ENCODE measurements at places on chromosomes 16 and 17.
A peak's percentile ranks its signal among the peaks of the same experiment; 100 is the strongest.

DNA sequence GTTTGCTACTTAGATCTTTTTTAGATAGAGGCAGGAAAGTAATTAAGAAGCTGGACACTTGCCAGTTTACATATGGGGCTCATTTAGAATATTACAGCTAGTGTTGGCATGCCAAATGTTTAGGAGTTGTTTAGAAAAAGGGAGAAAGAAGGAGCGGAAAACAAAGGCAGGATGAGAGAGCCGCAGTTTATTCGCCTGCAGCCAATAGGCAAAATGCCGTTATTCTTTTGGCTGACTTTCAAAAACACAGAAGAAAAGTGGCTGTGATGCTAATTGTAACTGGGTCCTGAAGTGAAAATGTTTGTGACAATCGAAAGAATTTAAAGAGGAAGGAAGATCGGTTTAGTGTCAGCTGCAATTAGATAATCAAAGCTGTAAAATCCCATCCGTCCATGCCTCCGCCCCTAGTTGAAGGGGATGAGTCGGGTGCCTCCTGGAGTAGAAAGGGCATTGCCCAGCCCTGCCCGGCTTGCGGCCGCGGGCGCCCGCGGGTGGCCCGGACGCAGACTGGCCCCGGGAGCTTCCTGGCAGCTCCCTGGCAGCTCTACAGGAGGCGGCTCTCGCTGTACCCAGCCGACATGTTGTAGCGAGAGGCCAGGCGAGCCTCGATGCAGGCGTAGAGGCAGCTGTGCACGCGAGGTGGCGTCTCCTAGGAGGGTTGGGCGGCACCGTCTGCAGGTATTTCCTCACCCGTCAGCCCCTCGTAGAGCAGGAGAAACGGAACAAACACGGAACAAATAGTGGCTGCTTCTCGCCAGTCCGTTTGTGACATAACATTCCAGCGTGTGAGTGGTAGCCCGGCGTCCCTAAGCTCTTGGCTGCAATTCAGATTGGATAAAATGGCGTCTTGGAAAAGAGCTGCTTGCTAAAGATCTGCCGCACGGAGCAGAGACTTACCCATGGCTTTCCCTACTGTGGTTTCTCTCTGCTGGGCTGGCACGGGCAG, 82.2 kb downstream of the TNRC6C start:
- no peak for DNase-seq

GRCh38 chr17:4116516-4116915, 26.3 kb downstream of the ZZEF1 start:
- DNase-seq: no peak

GRCh38 chr16:23562505-23562904, 5.0 kb downstream of the UBFD1 start:
- no peak for DNase-seq

- DNase-seq: no peak
These were observed 4.0 kb downstream of the VAT1 start for GRCh38 chr17:43018008-43018853.

- no peak for DNase-seq
These were observed 254.5 kb upstream of the CACNG5 start for GRCh38 chr17:66580184-66580955.

DNA sequence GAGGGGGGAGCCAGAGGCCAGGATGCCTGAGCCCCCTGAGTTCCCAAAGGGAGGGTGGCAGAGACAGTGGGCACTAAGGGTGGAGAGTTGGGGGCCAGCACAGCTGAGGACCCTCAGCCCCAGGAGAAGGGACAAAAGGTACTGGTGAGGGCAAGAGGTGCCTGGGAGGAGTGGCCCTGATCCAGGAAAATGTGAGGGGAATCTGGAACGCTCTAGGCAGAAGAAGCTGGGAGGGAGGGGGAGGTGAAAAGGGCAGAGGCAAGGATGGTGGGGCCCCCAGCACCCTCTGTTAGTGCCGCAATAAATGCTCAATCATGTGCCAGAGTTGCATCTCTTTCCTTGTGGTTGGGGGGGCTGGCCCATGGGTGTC, 1.1 kb downstream of the TCAP start:
- DNase-seq: no peak

DNA sequence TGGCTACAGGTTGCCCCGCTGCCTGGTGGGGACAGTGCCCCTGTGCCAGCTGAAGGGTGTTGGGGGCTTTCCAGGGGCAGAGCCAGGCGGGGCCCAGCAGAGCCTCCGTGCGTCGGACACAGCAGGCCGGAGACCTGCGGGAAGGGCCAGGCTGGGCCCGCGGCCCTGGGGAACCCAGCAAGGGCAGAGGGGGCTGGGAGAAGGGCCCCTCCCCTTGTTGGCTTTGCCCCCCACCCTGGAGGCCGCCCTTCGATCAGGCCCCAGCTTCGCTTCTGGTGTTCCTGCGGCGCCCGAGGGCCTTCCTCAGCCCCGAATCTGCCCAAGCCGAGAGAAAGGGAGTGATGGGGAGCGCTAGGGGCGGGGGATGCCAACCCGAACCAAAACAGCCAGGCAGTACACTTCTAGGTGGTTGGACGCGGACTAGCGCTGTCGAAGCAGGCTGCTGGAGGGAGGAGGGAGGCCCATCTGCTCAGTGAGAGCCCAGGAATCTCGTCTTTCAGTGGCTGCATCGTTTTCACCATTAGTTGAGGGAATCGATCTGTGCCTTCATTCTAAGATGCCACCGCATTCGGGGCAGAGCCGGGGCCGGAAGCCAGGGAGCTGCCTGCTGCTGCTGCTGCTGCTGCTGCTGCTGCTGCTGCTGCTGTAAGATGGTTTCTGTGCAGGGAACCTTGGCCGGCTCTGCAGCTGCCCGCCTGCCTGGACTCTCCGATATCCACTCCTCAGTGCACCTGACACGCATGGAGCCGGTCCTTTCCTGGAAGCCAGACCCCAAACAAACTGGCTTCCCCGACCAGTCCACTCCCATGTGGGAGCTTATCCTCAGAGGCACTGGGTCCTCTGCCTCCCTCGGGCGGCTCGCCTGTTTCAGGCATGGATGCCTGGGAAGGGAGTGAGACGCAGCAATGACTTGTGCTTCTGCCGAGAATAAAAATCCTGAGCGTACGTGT, 1.7 kb downstream of the JPH3 start:
- DNase-seq: no peak

DNA sequence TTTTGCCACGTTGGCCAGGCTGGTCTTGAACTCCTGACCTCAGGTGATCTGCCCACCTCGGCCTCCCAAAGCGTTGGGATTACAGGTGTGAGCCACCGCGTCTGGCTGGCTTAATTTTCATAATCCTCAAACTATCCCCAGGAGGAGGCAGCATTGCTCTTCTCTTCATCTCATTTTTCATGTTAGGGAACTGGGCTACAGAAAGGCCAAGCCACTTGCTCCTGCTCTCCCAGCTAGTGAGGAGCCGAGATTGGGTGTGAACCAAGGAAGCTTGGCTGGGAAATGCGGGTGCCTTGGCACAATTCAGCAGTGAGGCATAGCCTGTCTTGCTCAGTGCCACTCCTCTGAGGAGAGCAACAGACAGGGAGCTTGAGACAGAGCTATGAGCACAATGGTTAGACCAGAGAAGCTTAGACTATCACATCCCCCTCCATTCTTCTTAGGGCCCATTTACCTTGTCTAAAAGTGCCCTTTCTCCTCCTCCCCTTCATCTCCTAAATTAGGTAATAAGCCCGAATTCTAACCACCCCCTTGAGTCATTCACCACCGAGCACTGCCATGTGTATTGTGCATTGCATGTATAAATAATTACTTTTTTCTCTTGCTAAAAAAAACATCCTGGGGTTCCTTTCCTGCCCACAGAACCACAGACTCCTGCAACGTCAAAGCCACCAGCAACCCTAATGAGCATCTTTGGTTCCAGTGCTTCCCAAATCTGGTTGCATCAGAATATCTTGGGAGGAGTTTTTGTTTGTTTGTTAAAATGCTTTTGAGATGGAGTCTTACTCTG, 20.0 kb upstream of the KIF19 start:
- no peak for DNase-seq

GRCh38 chr17:75238684-75239191, 22.7 kb downstream of the GGA3 start:
- DNase-seq: peak; percentile 32

DNA sequence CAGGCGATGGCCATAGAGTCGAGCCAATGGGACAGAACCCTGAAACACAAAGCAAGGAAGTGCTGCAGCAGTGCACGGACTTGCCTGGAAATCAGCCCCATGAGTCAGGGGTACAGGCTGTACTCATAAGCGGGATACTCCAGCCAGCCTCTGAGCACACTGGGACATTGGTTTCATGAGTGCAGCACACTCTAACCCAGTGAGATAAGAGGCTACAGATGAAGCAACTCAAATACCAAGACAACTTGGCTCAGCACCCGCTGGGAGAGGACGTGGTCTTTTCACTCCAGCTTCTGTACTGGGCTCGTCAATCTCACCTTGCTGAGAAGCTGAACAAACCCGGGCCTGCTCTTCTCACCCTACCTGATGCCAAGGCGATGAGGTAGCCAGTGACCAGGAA, 98.2 kb downstream of the AXIN2 start:
- no peak for DNase-seq

GRCh38 chr17:34486761-34487160, 92.6 kb upstream of the TMEM132E start:
- no peak for DNase-seq

- DNase-seq: no peak
These were observed 169.1 kb downstream of the XYLT1 start for GRCh38 chr16:17301593-17302135.

- no peak for DNase-seq
These were observed 236.0 kb downstream of the MRTFB start for GRCh38 chr16:14307059-14307526.

GRCh38 chr16:26963109-26963508, 103.6 kb upstream of the C16orf82 start:
- no peak for DNase-seq

DNA sequence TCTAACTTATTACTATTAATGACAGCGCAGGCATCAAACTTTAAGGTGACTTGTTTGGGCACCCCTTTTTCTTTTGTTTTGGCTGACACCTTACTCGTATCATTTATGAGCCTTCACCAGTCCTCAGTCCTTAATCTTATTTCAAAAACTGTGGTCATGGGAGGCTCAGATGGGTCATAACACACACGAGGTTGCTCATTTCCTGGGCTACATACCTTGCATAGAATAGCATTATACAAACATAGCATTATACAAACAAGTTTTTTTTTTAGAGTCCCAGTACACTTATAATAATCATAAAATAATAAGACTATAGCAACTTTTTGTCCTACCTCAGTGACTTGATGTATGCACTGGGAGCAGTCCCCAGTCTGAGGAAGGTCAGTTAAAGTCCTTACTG, 11.2 kb upstream of the ACSF2 start:
- no peak for DNase-seq

DNA sequence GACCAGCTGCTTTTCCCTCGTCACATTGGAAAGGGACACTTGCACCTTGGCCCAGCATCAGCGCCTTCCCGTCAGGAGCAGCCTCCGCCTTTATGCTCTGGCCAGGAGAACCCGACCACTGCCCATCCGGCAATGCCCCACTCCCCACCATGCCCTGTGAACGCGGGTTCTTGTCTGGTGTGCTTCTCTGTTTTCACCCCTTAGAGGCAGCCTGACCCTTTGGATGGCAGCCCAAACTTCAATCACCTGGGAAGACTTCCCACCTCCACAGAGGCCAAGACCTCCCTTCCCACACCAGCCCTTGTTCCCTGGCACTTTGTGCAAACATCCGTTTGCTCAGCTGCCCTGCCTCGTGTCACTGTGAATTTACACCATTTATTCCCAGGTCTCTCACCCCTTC, 87.0 kb downstream of the DNAH17 start:
- DNase-seq: no peak

- no peak for DNase-seq
These were observed 5.9 kb upstream of the KCNJ18 start for GRCh38 chr17:21686165-21687015.

GRCh38 chr17:74943808-74944522, 8.3 kb downstream of the OTOP3 start:
- no peak for DNase-seq

DNA sequence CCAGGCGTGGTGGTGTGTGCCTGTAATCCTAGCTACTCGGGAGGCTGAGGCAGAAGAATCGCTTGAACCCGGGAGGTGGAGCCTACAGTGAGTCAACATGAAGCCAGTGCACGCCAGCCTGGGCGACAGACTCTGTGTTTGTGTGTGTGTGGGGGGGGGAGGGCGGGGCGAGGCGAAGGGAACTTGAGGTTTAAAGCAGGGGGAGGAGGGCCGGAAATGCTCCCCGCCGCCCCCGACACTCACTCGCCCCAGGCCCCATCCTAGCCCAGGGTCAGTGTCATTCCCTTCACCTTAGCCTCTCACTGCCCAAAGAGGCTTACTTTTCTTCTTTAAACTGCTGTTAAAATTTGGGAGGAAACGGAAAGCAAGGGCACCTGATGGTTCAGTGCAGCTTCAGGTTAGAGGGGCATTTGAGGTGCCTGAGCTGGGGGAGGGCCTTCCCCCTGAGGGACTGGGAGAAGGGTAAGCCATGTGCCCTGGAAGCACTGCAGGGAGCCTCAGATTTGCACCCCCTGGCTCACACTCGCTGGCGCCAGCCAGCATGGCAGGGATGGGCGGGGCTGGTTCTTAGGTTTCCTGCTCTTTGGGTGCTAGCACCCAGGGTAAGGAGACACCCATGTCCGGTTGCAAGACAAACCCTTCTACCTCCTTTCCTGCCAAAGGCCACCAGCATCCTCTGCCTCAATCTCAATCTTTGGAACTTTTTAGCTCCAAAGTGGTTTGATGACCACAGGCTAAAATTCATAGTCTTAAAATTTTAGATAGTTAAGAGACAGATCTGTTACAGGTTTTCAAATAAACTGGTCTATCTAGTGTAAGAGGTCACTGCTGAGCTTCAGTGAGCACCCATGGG, 2.2 kb upstream of the LIMD2 start:
- DNase-seq: no peak

DNA sequence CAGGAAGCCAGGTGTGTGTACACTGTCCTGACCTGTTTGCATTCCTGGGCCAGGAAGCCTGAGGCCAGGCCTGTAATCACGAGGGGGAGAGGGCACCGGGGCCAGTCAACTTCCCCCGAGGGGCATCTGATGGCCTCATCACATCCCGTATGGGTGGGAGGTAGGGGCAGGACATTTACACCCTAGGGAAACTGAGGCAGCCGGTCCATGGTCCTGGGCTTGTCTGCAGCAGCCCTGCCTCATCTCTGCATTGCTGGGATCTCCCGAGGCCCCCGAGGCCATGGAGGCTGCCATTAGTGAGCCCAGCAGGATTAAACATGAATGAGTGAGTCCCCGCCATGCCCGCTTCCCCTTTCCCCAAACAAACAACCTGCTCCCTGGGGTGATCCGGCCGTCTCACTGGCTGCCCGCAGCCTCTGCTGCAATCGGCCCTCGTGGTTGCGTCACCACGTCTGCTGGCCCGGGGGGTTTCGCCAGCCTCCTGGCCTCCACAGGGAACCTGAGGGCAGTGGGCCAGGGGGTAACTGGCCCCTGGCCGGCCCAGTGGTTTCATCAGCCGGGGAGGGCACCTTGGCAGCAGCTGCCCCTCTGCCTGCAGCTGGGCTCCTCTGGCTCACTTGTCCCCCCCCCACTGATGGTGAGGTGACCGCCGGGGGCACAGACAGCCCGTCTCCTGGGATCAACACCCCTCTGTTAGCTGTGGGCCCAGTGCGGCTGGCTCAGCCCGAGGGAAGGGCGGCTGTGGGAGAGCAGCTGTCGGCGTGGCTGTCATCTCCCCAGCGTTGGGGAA, 88.3 kb upstream of the GSE1 start:
- DNase-seq: no peak

All from stimulated activated CD8-positive, alpha-beta memory T cell treated with anti-CD3 and anti-CD28 coated beads, Interleukin-12 subunit alpha, Interleukin-12 subunit beta, amount 100 ng/mL, for 1 hour (primary cell).